Amniotic epithelial cell (primary cell): ENCODE measurements at places on chromosomes 2 and 18.

GRCh38 chr2:218983263-218983933 lies 1.6 kb downstream of the FEV start:
- DNase-seq = no peak

DNA sequence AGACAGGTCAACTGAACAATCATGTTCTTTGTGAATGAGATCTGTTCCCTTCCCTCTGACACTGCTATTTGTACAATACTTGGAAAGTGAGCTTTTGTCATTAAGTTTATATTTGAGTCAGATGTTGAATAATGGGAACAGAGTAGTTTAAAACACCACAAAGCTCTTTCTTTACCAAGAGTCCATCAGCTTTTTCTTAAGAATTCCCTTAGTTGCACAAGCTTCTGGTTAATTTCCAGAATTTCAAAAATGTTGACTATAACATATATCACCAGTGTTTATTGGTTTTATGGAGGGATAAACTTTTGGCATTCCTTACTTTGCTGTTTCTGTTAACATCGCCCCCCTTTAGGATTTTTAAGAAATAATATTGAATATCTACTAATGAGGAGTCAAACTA lies 403.7 kb downstream of the CCDC85A start:
- peak; percentile 68 for DNase-seq

- DNase-seq = peak; percentile 52
These were observed 5.6 kb downstream of the KLF7 start for GRCh38 chr2:207160115-207160514.

DNA sequence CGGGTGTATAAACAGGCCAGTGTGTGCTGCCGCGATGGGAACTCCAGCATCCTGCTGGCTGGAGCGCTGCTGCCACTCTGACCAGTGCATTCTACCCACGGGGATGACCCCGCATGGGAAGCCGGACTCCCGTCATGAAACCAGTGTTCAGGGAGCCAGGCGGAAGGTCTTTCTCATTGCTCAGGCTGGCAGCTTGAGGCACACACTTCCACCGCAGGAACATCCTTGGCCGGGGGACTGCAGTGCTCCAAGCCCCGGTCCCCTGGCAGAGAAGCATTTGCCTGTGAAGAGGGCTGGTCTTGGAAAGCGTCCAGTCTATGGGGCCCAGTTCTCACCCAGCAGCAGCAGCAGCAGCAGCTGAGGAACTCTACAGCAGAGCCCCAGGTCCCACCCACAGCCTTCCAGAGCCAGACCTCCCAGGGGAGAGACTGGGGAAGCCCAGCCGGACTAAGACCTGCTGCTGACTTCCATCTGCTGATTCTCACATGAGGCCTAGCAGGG lies 235.9 kb downstream of the KLHL29 start:
- DNase-seq = peak; percentile 31
